ENCODE measurements at places on chromosomes 1 and 21.

GRCh38 chr1:152513081-152513480 lies 1.2 kb upstream of the CRCT1 start:
- no peak for DNase-seq

- DNase-seq: no peak
Observed at GRCh38 chr1:168488138-168488537, 55.7 kb downstream of the XCL2 start.

DNA sequence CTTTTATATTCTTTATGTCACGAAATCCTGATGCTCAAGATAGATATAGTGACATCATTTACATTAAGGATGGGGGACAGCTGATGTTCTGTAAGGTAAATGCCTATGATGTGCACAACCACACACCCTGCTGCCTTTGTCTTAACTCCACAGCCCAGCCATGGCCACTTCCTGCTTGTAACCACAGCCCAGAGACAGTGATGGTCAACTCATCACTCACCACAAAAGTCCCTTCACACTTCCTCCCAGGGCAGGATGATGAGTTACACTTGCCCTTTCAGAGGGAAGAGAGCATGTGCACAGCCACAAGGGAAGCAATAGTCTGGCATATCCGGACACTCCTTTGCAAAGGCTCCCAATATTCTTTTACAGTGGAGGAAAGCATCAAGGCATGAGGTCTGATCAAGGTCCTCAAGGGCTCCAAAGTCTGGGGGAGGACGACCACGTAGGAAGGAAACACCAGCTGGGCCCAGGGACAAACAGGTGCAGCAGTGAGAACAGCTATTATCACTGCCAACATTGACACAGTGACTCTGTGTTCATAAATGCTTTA lies 53.8 kb downstream of the PLPP3 start:
- DNase-seq: no peak

DNA sequence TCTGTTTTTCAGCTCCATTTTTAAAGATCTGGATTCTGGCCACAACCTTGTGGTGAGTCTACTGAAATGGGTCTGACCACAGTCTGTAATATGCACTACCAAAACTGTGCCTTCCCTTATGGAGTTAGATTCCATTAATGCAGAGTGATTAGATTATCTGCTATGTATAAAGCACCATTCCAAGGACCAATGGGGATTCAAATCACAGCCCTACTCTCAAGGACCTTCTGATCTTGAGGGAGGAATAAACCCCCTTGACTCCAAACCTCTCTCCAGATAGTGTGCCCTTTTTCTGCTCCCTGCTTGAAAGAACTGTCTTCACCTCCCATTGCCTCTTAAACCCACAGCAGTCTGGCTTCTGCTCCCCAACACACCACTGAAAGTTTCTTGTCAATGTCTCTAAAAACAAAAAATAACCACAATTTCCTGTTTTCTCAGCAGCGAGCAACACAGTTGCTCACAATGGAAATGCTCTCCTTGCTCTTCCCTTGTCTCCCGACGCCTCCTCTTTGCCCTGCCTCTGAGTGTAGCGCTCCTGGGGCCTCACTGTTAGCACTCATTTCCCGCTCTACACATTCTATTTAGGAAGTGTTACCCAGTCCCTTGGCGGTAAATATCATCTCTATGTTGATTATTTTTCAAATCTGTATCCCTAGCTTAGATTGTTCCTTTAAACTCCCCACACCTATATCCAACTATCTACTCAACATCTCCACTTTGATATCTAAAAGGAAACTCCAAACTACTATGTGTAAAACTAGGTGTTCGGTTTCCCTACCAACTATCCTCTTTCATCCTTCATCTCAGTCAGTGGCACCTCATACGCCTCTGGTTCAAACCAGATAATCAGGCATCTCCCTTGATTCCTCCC lies 13.6 kb downstream of the PCNX2 start:
- peak; percentile 11 for DNase-seq

DNA sequence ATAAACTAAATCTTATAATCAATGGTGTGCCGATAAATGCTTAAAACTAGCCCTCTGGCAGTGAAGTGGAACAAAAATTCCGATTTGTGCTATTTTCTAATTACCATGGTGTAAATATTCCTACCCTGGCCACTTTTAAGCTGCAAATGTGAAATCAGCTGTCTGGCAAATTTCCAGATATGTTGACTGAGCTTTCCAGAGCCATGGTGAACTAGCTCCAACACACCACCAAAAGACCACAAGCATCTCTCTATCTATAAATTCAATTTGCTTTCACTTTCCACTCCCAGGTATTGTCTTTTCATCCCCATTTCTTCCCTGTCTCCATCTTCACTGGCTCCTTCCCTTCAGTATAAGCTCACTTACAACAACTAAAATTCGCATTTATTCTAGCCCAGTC lies 152.3 kb upstream of the RGS18 start:
- DNase-seq: no peak

DNA sequence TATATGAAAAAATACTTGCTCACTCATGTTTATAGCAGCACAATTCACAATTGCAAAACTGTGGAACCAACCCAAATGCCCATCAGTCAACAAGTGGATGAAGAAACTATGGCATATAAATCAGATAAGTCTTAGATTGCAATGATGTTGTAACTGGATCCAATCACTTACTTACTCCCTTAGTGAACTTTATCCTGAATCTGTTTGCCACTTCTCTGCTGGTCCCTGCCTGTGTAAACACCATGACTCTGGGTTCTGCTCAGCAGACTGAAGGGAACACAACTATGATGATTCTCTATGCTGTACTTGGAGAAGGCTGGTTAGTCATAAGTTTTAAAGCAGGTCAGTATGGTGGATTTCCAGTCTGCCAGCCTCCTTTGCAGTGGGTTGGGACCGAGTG lies 391.2 kb downstream of the RWDD3 start:
- no peak for DNase-seq

GRCh38 chr1:29029667-29030066 lies 94.0 kb downstream of the TMEM200B start:
- no peak for DNase-seq

DNA sequence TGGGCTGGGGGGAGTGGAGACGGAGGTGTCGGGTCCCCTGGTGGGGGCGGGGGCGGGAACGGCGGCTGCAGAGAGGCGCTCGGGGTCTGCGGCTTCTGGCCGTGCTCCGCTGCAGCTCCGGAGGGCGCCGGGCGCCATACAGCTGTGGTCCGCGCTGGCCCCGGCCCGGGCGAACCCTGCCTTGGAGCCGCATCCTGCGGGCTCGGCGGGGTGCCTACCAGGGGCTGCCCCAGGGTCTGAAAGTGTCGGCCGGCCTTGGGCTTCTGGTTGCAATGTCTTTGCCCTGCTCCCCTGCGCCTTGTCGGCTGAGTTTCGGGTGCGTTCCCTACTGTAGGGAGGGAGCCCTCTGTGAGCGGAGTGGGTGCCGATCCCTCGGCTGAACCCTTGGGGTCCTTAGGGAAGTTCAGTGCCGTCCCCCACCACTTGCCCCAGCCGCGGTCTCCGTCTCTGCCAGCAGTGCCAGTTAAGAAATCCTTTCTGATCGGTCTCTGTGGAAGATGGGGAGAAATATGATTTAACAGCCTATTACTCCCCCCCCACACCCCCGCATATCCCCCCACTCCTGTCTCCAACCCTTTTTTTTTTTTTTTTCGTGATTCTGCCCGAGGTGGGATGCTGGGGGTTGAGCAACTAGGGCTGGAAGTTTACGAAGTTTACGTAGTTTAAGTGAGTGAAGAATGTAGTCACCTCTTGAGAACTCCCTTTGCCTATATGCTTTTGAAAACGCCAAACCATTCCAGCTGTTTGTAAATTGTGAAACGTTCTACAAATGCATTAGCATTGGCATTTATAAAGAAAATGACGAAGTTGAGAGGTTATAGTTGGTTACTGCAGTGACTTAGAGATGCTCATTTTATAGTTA lies 588 bp downstream of the NEXN start:
- DNase-seq: peak; percentile 5

- no peak for DNase-seq
Observed at GRCh38 chr21:34724857-34725195, 56.0 kb downstream of the CLIC6 start.
